ENCODE measurements at places on chromosomes 1 and 21. TPM values are rescaled to one million over a fixed set of nuclear protein-coding genes. Genes with fewer than 3 reads are reported as not detected.

DNA sequence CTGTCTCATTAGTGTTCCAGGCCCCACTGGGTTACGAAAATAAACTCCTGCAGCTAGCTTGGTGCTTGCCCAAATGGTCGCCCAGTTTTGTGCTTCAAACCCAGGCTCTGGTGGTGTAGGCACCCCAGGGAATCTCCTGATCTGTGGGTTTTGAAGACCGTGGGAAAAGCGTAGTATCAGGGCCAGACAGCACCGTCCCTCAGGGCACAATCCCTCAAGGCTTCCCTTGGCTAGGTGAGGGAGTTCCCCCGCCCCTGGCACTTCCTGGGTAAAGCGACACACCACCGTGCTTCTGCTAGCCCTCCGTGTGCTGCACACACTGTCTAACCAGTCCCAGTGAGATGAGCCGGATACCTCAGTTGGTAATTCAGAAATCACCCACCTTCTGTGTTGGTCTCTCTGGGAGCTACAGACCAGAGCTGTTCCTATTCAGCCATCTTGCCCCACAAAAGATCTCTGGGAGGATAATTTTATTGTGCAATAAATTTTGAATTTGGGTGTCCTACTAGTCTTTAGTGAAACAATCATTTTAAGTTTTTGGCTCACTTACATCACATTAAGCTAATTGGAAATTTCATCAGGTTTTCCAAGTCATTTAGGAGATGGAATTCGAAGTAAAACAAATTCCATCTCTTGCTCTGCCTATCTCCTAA is 9.4 kb upstream of the SLC25A24 start:
- DNase-seq: no peak

- DNase-seq: no peak
Observed at GRCh38 chr1:243505986-243506689, 250.3 kb downstream of the SDCCAG8 start.

DNA sequence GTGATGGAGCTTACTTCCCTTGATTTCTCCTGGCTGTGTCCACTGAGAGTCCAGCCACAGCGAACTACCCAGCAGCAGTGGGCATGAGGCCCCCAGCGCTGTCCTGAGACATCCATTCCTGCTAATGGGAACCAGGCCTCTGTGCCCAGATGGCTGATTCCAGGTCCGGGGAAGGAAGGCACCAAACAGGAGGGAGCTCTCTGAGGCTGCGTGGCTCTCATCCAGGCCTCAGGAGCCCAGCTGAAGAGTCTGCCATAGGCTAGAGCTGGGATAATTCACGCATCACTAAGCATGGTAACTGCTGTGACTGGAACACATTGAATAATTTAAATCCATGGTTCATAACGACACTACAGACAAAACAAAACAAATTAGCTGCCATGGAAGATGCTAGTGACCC is 24.7 kb upstream of the LRRC47 start:
- no peak for DNase-seq

GRCh38 chr1:29981586-29982239 is 741.7 kb downstream of the MATN1 start:
- DNase-seq: no peak

DNA sequence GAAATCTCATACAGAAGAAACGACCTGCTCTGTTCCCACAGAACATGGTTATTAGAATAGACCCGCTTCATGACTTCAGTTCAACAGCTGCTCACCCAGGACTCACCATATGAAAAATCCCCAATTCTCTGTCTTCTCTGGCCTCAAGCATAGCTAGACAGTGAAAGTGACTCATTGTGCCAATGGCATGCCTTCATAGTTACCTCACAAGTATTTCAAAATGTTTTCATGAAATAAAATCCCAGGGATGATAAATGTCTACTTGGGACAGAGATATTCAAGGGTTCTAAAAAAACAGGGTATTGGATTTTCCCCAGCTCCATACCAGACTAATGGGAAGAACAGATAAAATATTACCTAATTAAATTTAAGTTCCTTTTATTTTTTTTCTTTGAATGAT is 82.3 kb downstream of the NOTCH2 start:
- DNase-seq: no peak

DNA sequence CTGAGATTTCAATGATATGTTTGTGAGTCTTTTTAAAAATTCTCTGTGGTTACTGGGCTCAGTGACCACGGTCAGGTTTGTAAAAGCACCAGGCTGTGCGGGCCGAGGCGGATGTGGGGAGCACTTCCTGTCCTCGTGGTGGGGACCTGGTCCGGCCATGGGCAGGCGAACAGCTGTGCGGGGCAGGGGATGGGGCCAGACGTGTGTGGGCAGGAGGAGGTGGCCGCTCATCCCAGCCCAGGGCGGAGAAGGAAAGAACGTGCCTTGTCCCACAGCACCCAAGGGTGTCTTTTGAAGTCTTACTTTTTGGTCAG is 5.2 kb upstream of the OXCT2 start:
- DNase-seq: no peak

HAPLN2 gene
- 0.58 TPM for total RNA-seq

DNA sequence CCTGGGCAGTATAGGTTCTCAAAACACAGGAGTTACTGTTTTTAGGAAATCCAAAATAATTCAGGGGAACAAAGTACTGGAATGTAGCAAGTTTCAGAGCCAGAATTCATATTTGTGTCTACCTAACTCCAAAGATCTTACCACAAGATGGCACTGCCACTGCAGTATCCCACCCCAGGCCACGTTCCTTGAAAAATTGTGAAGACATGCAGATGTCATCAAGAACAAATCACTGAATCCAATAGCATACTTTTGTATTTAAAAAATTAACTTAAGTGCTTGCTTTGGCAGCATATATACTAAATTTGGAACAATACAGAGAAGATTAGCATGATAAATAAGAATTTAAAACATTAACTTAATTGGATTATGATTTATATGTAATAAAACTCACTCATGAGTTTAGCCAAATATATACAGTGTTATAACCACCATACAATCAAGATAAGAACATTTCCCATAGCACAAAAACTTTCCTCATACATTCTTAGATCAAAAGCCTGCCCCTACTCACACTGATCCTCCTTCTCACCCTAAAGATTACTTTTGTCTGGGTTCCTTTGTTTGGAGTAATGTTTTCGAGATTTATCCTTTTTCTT is 209.9 kb downstream of the FAF1 start:
- no peak for DNase-seq

SLC2A1 gene
- 57.3 TPM for total RNA-seq

GRCh38 chr1:1760715-1761114 is 17.6 kb downstream of the NADK start:
- DNase-seq: no peak

DNA sequence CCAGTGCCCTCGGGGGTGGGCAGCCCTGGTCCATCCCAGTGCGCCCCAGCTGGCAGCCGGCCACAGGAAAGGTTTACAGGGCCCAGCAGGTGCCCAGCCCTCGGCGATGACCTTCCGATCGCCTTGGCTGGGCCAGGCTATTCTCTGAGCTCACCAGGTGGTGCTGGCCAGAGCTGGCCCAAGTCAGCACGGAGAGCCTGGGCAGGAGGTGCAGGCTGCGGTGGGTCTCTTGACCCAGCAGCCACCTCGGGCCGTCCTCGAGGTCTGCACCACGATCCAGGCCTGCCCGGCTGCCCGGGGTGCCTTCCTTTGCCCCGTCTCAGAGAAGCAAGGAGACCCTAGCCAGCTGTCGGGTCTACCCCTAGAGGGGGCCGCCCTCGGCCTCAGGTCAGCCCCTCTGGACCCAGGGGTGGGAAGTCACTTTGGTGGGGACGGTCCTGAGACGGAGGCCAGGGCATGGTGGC is 370 bp downstream of the PERM1 start:
- DNase-seq: no peak

GRCh38 chr21:45074818-45075595 is 627 bp downstream of the ADARB1 start:
- no peak for DNase-seq

- no peak for DNase-seq
Observed at GRCh38 chr1:35500439-35500838, 56.8 kb downstream of the KIAA0319L start.

DNA sequence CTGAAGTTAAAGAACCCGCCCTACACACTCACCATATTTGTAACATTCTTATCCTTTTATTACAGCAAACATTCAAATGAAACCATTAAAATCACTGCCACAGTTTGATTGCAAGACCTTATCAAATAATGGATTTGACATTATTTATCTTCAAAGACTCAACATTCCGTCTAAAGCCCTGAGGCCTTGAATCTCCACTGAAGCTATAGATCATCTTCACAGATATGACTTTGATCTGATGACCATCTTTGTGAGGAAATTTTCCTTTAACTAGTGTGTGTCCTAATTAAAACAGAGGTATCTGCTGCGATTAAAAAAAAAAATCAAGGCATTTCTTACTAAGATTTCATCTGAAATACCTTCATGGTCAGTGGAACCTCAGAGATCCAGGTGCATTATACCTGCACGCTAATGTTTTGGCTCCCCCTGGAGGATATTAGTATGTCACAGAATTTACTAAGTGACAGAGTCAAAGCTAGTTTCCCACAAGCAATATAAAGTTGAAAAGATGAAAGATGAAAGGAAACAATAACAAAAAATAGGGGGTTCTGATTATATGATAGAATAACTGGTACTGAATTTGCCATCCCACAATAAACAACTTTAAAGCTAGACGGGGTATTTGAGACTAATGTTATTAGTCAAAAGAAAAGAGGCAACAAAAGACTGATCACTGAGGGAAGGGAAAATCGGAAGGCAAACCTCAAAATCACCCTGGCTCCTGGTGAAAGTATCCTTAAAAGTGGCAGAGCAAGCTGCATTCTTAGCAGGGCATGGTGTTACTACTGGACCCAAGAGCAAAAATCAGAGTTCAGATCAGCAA is 923.4 kb downstream of the NCAM2 start:
- DNase-seq: no peak

GRCh38 chr1:44554706-44555105 is 119.6 kb downstream of the TMEM53 start:
- DNase-seq: no peak

DNA sequence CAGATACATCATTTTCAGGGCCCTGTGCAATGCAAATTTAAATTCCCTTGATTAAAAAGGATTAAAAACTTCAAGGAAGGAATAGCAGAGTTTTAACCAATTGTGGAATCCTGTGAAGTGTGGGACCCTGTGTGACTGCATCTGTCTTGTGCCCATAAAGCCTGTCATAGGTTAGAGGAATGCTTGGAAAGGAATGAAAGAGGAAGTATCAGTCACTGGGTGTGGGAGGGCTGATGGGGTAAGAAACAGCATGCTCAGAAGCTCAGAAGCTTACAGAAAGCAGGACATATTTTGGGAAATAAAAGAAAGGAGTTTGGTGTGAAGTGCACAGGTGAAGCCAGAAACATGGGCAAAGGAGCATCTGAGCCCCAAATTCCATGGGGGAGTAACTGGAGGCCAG is 150.8 kb upstream of the ETV3 start:
- DNase-seq: no peak

TIE1 gene
- not detected for total RNA-seq

DNA sequence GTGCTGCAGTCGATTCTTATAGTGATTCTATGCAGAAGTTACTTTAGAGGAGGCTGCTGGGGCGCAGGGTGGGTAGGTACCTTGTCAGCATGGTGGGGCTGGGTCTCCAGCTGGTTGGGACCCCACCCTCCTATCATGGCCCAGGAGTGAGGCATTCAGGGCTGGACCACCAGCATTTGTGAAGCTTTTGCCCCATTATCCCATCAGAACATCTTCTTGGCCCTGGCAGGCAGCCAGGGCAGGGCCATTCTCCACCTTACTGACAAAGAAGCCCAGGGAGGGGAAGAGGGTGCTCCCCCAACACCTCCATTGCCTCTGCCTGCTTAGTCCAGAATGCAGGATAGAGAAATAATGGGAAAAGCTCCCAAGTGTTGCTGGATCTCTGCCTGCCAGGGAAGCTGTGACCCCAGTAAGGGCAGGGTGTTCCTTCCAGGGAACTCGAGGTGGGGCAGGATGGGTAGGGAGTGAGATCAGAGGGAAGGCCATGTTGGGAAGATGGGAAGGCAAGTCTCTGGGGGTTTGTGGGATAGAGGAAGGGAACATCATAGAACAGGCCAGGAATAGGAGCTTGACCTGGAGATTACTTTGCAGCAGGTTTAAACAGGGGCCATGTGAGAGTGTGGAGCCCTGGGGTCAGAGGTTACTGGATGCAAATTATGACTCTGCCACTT is 16.2 kb upstream of the SLC2A1 start:
- DNase-seq: no peak

DNA sequence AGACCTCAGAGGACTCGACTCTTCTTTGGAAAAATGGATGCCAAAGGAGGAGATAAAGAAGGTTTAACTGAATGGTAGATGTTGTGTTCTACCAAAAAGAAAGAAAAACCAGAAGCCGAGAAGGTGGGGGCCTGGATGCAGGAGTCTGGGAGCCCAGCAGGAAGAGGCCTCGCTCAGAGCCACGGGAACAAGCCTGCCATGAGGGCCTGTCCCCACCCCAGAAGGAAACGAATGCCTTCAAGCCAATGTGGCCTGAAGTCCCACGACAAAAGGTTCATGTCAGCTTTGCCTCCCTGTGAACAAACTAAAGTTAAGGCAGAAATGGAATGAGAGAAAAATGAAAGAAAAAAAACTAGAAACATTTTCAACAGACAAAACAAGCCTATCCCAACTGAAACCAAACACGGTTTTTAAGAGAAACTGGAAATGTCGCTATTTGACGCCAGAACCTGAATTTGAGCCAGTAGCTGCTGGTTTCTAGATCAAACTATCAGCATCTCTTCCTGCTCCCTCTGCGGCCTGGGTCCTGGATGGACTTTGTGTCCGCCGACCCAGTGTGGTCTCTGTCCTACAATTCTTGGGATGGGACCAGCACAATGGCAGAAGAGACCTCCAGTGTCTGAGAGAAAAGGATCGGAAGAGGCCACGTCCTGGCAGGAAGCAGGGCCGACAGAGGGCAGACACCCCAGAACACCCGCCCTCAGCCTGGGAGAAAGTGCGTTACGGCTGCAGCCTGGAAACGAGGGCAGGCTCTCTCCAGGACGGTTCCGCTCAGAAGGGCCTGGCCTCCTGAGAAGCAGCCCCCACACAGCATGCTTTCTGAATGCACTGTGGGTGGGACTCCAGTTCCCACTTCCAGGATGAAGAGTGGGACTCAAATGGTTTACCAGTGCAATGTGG is 35.2 kb downstream of the SLC45A1 start:
- no peak for DNase-seq

KRTAP8-1 gene
- not detected for total RNA-seq

DNA sequence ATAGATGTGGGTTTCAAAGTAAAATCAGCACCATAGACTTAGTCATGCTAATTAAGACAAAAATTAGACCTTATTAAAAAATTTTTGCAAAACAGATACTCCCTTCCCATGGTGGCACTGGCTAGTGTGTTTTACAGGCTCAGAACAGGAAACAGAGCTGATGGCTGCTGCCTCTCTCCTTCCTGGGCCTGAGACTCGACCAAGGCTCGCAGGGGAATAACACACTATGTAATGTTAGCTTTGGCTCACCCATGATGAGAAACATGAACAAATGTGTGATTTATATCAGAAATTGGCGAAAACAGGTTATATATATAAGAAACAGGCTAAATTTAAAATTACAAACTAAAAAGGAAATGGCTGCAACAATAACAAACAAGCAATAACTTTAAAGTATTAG is 50.7 kb downstream of the ERG start:
- no peak for DNase-seq
